ENCODE measurements at places on chromosomes 5 and 9.
A peak's percentile ranks its signal among the peaks of the same experiment; 100 is the strongest.

DNA sequence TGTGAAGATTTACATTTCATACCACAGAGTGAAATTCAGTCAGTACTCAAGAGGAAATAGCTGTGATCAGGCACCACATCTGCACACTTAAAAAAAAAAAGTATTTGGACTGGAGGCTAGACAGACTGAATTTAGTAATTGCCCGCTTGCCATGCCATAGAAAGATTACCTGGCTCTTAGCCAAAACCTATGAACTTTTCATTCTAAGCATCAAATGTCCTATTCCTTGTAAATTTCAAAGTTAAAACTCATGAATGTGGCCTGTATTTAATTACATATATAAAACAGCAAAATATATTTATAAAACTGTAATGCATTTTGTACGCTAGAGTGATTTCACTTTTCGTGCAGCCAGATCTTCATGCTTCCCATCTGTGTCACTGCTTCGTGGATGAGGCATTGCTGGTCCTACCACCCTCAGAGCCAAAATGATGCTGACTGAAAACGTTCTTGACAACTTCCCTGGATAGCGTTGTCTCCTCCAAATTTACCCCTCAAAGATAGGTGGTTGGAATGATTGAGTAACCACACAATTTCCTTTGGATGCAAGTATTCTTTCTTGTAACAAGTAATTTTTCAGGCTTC, 447.9 kb upstream of the SGCD start:
- no peak for DNase-seq

DNA sequence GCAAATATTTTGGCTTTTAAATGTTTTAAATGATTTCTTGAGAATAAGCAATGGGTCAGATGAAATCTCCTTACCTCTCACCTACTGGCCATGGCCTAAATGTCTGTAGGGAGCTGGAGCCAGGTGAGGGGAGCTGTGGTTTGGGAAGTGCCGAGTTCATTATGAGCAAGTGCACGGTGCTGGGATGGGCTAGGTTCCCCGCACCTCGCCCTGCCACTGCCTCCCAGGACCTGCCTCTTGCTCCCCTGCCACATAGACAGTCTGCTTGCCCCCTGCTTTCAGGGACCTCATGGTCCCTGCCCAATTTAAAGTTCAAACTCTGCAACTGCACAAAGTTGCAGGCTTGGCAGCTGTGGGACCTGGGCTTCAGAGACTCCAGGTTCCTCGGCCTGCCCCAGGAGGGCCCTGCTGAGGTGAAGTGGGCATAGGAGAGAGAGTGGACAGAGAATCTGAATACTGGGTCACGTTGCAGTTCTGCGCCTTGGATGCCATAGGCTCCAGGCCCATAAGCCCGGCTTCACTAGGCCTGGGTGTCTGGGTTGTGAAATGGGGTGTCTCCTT, 5.4 kb downstream of the OR13J1 start:
- DNase-seq = no peak

GRCh38 chr9:35852267-35852815, 17.9 kb downstream of the OR13J1 start:
- no peak for DNase-seq

DNA sequence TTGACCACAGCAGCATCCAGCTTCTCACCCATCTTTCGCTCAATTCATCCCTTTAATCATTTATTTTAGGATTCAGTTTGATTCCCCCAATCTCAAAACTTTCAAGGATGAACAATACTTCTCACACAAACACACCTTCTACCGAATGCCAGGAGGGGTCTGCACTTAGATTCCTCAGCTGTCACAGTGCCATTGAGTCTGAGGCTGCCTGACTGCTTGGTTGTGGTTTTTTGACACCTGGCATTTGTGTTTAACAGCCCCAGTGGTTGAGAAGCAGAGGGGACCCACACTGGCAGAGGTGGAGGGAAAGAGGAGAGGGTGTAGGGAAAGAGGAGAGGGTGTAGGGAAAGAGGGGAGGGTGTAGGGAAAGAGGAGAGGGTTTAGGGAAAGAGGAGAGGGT, 54.9 kb downstream of the PALM2AKAP2 start:
- no peak for DNase-seq

GRCh38 chr5:59412428-59412827, 481.1 kb downstream of the PDE4D start:
- no peak for DNase-seq

GRCh38 chr5:138077064-138077696, 6.7 kb upstream of the WNT8A start:
- peak; percentile 20 for DNase-seq

DNA sequence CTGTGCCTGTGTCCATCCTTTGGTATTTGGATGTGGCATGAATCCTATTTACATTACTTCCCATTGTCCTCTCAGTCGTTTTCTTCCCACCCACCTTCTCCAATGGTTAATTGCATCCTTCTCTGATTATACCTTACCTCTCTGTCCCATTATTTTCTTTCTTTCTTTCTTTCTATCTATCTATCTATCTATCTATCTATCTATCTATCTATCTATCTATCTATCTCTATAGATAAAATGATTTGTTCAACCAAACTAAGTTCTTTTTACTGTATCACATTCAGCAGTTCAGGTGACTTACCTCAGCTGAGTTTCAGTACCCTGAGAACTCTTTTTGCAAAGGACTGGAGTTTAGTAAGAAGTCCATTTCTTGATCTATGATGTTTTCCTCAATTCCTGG, 80.6 kb downstream of the RPS23 start:
- DNase-seq = no peak

DNA sequence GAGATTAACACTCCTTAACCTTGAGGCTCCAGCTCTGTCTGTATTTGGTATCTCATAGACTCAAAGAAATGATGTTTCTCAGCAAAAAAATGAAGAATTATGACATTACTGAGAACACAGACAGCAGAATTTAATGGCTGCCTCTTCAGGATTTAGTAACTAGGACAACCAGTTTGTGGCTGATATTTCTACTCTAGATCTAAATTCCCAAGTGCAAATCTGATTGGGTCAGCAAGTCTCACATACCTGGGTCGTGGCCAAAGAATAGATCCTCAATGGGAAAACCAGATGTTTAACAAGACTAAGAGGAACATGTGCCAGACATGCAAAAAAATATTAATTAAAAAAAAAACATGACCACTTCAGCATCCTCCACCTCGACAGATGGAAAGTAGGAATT, 608.9 kb downstream of the DTWD2 start:
- no peak for DNase-seq

DNA sequence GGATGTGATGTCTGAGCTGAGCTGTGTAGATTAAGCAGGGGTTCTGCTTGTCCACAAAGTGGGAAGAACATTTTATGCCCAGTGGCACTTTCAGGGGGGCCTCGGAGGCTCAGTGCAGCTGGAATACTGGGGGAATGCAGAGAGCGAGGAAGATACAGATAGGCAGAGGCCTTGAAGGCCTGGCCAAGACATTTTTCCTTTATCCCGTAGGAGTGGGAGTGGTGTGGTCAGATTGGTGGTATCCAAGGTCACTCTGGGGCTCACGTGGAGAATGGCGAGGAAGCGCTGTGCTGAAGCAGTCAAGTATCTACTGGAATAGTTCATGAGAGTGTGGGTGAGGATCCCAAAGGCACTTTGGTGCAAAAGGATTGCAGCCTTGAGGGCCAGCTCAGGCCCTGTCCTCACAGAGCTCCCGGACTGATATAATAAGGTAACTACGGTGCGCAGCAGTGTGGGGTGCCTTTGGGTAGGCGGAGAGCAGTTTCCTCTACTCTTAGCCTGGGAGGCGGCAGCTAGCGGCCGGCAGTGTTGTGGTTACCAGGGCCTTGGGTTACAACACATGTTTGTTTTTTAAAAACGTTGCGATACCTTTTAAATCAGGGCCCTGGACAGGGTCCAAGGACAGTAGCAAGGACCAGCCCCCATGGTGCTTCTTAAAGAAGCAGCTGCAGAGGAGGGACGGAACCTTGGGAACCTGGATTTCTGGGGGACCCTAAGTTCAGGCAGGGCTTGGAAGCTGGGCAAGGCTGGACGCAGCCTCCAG, 10.8 kb upstream of the CCDC69 start:
- DNase-seq = no peak

DNA sequence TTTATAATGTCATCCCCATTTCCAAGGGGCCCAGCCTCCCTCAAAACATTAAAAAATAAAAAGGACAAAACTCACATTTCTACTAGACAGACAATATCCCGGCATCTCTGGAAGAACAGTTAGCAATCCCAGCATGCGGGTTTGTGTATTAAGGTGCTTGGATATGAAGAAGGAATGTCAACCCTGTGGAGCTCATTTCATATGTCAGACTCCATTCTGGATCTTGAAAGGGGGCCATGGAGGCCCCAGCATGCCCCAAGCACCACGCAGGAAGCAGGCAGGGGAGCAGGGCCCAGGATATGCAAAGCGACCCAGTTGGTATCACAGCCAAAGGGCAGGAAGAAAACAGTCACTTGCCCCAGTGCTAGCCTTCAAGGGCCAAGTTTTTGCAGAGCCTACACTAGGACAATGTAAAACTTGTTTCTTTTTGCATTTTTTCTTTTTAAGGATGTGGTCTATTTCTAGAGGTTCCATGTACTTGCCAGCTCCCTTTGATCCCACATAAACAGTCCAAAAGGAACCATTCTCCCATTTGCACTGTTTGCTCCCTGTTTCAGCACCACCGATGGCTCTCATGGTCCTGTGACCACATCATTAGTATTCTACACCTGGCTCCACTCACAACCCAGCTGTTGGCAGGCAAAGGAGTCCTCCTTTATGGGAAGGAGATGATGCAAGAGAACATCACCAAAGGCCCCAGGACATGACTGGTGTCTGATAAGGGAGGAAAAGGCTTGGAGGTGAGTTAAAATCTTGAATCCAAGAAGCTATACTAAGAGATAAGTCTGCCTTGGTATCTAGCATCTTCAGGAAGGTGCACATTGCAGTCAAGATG, 58.3 kb downstream of the FGF1 start:
- DNase-seq = no peak

- DNase-seq = no peak
These were observed 66.8 kb upstream of the IL7R start for GRCh38 chr5:35789732-35790456.

- DNase-seq = peak; percentile 53
These were observed 9.6 kb downstream of the NDST1 start for GRCh38 chr5:150517272-150518152.

DNA sequence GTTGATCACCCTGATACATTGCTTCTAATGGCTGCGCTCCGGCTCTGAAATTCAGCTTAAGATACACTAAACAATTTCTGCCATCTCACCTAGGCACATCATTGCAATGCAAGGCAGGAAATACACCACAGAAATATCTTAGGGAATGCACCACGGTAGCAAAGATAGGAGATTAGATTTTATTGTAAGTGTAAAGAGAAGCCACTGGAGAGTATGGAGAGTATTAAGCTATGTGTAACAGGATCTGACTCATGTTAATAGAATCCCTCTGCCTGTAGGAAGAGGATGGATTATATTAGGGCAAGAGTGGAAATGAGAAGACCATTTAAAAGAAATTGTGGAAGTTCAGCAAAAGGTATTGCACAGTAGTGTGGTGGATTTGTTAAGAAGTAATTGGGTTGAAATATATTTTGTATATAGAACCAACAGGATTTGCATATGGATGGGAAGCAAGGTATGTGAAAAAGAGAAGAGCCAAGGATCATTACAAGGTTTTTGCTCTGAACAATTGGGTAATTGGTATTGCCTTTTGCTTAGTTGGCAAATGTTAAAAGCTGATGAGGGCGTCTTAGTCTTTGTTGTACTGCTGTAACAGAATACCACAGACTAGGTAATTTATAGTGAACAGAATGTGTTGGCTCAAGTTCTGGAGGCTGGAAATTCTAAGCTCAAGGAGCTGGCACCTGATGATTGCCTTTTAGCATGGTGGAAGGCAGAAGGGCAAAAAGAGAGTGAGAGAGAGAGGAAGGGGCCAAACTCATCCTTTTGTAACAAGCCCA, 636.1 kb downstream of the PSAT1 start:
- no peak for DNase-seq

GRCh38 chr9:8762479-8763085, 963.0 kb upstream of the DMAC1 start:
- no peak for DNase-seq

GRCh38 chr9:137085920-137086530, 760 bp upstream of the MAN1B1 start:
- no peak for DNase-seq

- DNase-seq = no peak
These were observed 20.5 kb upstream of the GLRX start for GRCh38 chr5:95842854-95843544.

DNA sequence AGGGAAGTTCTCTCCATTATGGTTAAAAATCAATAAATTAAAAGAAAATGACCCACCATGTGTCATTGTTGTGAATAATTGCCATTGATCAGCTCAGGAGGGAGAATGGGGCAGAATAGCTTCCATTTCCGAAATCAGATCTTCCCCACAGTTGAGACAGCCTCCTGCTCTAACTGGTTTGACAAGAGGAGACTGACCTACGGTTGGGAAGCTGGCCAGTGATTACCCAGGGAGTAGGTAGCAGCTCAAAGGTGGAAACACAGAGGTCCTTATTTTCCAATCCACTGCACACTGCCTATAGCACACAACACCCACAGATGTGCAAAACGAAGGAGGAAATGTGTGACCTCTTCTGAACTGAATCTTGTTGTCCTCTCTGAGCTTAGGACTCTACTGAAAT, 69.0 kb upstream of the DAPK1 start:
- DNase-seq = no peak

- DNase-seq = no peak
These were observed 134.5 kb downstream of the MTX3 start for GRCh38 chr5:79856456-79857055.

DNA sequence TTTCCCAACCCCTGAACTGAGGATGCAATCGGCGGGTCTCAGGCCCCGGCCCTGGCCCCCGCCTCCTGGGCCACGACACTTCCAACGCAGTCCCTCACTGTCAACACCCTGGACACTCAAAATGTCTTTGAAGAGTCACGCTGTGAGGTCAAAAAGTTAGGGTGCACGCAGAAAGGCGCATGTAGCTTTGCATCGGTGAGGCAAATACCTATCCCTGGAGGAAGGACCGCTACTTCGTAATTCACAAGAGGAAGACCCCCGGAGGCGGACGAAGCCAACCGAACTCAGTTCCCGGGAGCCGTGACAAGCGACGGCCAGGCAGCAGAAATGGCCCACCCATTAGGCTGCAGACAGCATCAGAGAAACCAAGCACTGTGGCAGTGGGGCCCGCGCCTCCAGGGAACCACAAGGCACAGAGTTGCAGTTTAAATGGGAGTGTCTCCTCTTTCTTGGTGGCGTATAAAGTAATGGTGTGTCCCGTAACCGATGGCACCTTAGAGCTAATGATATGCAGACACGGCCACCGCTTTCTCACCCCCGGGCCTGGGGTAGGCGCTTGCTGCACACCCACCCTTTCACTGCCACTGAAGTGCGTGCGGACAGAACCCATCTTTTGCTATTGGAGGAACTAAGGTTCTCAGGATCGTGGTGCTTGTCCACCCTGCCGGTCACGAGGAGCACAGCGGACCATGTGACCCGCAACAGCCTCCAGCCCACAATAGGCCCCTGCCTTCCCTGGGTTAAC, 9.0 kb downstream of the ADAMTS2 start:
- no peak for DNase-seq

DNA sequence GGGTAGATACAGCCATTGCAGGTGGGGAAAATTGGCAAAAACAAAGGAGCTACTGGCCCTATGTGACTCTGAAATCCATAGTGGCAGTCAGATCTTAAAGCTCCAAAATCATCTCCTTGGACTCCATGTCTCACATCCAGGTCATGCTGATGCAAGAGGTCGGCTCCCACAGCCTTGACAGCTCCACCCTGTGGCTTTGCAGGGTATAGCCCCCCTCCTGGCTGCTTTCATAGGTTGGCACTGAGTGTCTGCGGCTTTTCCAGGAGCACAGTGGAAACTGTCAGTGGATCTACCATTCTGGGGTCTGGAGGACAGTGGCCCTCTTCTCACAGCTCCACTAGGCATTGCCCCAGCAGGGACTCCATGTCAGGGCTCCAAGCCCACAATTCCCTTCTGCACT, 1190.1 kb downstream of the CDH12 start:
- no peak for DNase-seq
